ENCODE measurements at places on chromosomes 5 and 9.

GRCh38 chr5:154138701-154139100 is 51.8 kb upstream of the GALNT10 start:
- DNase-seq, result no peak

- peak; percentile 40 for DNase-seq
Observed at GRCh38 chr9:85522459-85523092, 219.2 kb downstream of the AGTPBP1 start.

DNA sequence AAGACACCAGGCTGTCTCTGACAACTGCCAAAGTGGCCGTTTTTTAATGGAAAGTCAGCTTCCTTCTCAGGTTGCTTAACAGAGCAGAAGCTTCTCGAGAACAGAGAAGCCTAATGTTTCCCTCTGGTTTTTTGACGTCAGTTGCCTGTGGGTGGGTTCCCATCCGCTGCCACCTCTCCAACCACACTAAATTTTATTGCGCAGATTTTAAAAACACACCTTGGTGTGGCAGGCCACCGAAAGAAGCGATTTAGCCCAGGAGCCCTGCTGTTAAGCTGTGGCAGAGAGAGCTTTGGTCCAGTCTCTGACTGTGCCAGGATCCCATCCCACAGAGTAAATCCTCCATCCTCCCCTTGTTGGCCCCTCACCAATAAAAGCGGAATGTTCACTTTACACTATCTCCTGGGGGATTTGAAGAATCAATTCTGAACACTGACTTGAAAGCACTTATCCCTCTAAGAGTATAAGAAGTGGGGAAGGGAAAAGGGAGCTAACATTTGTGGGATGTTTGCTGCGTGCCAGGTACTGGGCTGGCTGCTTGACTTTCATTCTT is 181.6 kb downstream of the AOPEP start:
- DNase-seq, result no peak

GRCh38 chr9:133526721-133527321 is 2.1 kb upstream of the MYMK start:
- no peak for DNase-seq

GRCh38 chr9:88193766-88194165 is 55.5 kb upstream of the SPATA31C2 start:
- no peak for DNase-seq

GRCh38 chr9:95870352-95870751 is 5.1 kb upstream of the ERCC6L2 start:
- no peak for DNase-seq

DNA sequence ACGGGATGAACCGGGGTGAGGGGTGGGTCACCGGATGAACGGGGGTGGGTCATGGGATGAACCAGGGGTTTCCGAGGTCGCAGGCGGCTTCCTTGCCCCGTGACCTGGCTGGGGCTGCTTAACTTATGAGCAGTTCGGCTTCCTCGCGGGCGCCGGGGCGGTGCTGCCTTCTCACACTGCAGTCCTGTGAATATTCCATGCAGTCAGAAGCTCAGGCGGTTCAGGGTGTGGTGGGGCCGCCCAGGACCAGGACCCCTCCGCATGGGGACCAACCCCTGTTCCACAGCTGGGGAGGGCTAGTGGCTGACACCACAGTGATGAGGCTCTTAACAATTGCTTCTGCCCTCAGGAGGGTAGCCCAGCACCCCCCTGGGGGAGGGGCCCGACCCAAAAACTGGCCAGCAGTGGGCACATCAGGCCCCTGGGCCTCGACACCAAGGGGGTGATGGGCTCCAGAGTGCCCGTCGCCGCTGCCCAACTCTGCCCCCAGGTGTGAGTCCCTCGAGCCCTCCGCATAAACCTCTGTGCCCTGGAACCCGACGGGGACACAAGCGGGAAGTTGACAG is 30.9 kb upstream of the SLC9A3 start:
- no peak for DNase-seq

DNA sequence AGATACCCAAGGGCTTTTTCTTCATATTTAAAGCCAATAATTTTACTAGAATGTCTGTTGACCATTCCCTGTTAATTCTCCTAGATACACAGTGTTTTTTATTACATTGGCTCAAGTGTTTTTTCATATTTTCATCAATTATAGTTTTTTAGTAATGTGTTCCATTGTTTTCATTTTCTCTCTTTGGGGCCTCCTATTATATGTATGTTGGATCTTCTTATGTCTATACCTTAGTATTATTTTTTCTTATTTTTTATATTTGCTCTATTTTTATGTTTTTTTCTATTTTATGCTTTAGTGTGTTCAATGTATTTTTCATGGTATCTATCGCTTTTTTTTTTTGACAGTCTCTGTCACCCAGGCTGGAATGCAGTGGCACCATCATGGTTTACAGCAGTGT is 7.5 kb downstream of the KIAA1958 start:
- no peak for DNase-seq

DNA sequence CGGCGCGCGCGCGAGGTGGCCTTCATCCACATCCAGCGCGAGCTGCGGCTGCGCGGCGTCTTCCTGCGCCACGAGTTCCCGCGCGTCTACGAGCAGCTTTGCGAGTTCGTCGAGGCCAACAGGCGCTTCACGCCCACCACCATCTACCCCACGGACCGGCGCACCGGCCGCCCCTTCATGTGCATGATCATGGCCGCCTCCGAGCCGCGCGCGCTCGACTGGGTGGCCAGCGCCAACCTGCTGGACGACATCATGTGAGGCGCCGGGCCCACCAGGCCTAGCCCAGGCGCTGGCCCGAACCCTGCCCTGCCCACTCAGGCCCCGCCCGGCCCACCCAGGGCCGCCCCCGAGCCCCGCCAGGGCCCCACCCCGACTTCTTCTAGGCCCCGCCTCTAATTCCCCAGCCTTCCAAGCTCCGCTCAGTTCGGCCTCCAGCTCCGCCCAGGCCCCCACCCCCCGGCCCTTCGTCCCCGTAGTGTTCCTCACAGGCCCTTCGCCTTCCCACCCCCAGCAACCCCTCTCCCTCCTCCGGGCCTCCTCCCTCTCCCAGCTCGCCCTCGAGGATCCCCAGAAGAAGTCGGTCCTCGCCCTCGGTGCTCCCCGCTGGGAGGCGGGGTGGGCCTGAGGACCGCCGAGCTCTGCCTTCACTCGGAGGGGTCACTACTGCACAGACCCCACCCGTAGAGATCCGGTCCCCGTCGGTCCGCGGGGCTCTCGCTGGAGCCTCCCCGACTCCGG is 2.0 kb upstream of the PHPT1 start:
- peak; percentile 10 for DNase-seq

- DNase-seq, result no peak
Observed at GRCh38 chr9:113488490-113488889, 25.0 kb downstream of the RGS3 start.

- DNase-seq, result no peak
Observed at GRCh38 chr5:123156577-123157296, 67.7 kb downstream of the PRDM6 start.
